ENCODE measurements at places on chromosomes 16 and 17.

GRCh38 chr17:70552982-70553334, 383.6 kb downstream of the KCNJ2 start:
- DNase-seq = no peak

GRCh38 chr16:73976644-73977043, 320.0 kb upstream of the PSMD7 start:
- no peak for DNase-seq

DNA sequence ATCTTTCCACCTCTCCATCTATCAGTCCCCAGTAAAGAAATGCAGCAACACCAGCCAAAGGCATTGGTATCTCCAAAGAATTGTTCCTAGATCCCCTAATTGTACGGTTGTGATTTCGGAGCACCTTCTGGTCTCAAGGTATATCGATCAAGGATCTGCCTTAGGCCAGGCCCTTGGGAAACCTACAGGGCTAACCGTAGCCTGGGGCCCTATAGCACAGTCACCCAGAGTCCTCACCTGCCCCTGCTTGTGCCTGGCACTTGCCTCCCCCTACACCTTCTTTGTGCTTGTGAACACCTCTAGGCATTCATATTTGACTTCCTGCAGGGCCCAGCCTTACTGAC, 16.8 kb upstream of the AURKB start:
- DNase-seq = no peak

- no peak for DNase-seq
Observed at GRCh38 chr16:69820926-69821541, 58.9 kb downstream of the WWP2 start.

- no peak for DNase-seq
Observed at GRCh38 chr17:3535253-3535995, 22.2 kb downstream of the TRPV3 start.

DNA sequence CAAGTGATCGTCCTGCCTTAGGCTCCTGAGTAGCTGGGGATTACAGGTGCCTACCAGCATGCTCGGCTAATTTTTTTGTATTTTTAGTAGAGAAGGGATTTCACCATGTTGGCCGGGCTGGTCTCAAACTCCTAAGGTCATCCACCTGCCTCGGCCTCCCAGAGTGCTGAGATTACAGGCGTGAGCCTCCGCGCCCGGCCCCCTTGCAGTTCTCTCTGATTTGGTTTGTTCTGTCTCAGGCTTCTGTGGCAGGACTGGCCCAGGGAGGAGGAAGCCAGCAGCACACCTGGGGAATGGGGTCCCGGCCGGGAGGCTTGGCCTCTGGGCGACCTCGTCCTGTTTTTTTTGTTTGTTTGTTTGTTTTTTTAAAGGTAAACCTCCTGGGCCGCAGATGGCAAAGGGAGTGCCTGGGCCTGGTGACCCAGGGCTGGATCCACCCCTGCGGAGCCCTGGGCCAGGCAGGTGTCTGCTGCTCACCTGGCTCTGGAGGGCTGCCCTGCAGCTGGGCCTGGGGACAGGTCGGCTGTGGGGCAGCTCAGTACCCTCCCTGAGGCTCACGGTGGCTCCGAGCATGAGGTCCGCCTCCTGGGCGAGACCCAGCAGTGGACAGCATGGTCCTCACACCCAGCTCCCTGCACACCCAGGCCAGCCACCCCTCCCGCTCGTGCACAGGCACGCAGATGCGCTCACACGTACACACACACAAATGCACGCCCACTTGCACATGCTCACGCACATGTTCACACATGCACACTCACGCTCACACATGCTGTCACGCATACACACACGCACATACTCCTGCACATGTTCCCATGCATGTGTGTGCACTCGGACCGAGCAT, 3.3 kb upstream of the NUDT16L1 start:
- DNase-seq = no peak

- no peak for DNase-seq
Observed at GRCh38 chr17:66310528-66311148, 8.2 kb downstream of the PRKCA start.

- no peak for DNase-seq
Observed at GRCh38 chr17:60335289-60335688, 56.6 kb downstream of the USP32 start.

- DNase-seq = no peak
Observed at GRCh38 chr17:48144976-48145798, 37.6 kb downstream of the SNX11 start.

DNA sequence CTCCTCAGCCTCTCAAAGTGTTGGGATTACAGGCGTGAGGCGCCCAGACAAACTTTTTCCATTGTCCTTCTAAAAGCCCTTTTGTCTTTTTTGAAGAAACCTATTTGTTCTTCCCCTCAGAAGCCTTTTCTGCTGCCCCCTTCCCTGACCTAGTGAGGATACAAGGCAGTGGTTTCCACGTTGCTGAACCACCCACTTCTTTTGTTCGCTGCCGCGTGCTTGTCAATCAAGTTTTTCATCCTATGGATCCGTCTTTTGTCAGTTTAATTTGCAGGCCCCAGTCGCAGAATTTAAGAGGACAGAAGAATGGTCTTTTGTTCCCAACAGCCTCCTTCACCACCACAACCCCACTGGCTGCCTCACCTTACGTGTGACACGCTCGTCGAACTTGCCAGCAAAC, 20.2 kb upstream of the GNG13 start:
- DNase-seq = no peak

DNA sequence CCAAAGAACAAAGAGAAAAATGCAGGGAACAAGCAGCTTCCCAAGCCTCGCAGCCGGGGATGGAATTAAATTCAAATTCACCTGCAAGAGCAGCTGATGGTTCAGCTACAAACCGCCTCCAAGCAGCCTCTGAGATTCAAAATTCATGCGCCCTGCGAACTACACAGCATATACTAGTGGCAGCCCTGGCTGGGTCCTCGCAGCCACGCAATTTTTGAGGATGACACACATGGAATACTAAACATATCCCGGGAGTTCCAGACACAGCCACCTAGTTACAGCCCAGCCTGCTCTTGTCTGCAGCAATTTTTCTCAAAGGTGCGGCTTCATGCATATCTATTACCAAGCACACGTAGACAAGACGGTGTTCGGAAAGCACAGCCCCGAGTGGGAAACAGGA, 35.9 kb upstream of the KIFC3 start:
- DNase-seq = no peak

DNA sequence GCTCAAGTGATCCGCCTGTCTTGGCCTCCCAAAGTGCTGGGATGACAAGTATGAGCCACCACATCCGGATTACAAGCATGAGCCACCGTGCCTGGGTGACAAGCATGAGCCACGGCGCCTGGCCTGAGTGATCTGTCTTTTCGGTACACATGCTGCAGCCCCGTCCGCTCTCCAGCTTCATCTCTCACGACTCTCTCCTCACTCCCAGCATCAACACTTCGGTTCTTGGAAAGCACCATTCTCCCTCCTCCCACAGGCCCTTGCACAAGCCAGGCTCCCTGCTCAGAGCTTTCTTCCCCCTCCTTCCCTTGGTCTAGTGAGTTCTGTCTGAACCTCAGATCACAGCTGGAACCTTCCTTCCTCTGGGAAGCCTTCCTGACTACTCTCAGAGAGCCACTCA, 6.5 kb upstream of the NCBP3 start:
- no peak for DNase-seq

DNA sequence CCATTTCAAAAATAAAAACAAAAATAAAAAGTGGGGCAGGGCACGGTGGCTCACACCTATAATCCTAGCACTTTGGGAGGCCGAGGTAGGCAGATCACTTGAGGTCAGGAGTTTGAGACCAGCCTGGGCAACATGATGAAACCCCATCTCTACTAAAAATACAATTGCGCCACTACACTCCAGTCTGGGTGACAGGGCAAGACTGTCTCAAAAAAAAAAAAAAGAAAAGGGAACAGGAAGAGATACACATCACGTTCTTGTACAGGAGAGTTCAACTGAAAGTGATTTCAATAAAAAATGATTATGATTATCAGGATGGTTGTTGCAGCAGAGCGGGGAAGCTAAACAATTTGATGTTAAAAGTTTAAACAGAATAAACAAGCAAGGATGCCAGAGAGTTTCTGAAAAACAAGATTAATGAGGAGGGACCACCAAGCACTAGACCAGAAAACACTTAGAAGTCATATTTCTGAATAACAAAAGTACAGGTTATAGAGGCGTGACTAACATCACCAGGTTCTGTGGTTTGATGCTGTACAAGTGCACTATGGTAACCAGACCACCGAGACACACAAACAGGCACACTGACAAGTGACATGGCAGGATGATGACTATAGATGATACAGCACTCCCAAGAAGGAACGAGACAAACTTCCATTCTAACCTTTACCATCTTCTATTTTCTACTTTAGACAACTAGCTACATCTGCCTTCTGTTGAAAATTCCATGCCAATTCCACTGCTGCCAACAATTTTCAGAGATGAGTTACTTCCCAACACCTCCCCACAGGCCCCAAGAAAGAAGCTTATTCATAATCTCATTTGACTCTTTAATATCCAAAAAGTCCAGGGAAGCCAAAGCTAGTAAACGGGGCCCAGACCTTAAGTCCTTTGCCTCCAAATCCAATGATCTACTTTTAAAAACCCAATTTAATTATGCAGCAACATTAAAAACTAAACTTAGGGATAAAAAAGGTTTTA, 11.8 kb downstream of the DNAJA2 start:
- no peak for DNase-seq

DNA sequence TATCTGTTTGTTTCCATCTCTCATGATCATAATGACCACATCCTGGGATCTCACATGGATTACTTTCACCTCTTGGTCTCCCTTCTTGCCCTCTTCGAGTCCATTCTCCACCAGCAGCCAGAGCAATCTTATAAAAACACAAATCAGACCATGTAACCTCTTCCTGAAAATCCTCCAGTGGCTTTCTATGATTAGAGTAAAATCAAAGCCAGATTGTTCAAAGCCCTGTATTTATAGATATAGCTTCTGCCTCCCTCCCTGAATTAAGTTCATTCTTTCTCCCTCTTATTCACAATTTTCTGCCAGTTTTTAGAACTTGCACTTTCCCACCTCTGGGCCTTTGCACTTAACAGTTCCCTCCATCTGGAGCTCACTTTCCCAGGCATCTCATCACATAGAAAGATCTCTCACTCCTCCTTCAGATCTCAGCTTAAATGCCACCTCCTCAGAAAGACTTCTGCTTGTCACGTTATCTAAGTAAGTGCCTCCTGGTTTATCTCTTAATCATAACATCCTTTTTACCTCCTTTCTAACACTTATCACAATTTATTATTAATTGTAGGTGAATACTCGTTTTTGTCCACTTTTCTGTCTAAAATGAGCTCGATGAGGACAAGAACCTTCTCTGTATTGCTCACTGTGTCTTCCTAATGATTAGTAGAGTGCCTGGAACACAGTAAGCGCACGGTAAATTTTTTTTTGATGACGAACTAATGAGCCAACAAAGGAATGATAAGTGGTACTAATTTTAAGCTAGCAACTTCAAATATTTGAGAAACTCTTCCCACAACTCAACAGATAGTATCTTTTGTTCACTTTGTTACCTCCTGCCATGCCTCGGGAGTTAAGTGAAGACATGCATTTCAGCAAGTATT, 80.5 kb downstream of the CYB561 start:
- DNase-seq = no peak

DNA sequence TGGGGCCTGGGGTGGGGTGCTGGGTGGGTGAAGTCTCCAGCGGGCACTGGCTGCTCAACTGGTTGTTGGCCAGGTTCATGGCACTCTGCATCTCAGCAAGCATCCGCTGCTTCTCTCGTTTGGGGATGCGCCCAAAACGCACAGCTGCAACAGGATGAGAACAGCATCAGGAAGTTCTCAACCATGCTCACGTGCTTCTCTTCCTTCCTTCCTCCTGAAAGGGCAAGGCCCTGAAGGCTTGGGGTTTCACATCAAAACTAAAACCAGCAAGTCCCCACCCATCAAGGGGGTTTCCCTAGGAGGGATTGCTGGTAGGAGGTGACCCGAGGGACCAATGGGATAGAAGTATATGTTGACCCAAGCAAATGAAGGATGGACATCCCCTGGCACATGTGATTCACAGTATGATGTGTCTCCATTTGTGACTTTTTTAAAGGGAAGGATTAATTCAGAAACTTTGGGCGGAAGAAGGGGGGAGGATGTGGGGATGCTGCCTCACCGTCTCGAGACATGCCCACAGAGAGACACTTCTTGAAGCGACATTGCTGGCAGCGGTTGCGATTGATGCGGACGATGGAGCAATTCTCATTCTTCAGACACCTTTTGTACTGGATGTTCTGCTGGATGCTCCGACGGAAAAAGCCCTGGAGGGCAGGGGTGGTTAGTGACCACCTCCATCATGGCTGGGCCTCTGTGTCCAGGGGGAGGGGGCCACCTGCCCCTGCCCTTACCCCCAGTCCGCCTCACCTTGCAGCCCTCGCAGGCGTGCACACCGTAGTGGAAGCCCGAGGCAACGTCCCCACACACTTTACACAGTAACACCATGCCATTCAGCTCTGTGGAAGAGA, 4.2 kb downstream of the NR1D1 start:
- no peak for DNase-seq

GRCh38 chr16:28121527-28121926, 58.0 kb upstream of the GSG1L start:
- no peak for DNase-seq

GRCh38 chr16:67394155-67395104, 1.1 kb upstream of the TPPP3 start:
- no peak for DNase-seq

GRCh38 chr16:84575914-84576313, 42.0 kb downstream of the COTL1 start:
- DNase-seq = no peak

DNA sequence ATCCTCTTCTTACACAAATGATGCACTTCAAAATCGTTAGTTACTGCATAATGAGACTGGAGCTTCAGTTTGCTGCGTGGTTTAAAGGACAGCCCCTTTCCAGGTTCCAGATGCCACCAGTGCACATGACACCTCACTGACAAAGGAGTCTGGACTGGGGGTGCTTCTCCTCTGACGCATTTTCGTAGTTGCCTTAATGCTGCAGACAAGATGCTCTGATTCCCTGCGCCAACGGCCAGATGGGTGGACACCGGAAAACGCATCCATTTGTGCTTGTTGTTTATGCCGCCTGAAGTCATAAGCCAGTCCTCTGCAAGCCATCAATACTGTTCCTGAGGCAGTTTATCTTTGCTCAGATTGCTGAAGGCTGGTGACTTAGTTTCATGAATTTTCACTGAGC, 16.0 kb downstream of the FBXO31 start:
- DNase-seq = no peak

GRCh38 chr17:50480854-50481490, 2.3 kb downstream of the RSAD1 start:
- no peak for DNase-seq

- no peak for DNase-seq
Observed at GRCh38 chr17:51120357-51120738, 320 bp downstream of the SPAG9 start.

All from hematopoietic multipotent progenitor cell treated with erythropoietin and hydrocortisone succinate and interleukin-3 and kit ligand, for 15 days (in vitro differentiated cells).